Hepatocyte (in vitro differentiated cells): ENCODE measurements at places on chromosomes 16 and 17. TPM values are rescaled to one million over a fixed set of nuclear protein-coding genes. Genes with fewer than 3 reads are reported as not detected.

The ADAMTS18 gene
- polyA plus RNA-seq: 2.5 and 2.7 TPM in 2 replicates

The WFDC1 gene
- 16.9 and 17.6 TPM in 2 replicates for polyA plus RNA-seq

The MPV17L gene
- 0.46 and 0.51 TPM in 2 replicates for polyA plus RNA-seq

The PRRT2 gene
- polyA plus RNA-seq: 11.1 and 23.9 TPM in 2 replicates

The CAPNS2 gene
- not detected in 2 replicates for polyA plus RNA-seq

The ZNF19 gene
- polyA plus RNA-seq: 2.8 and 3.7 TPM in 2 replicates

The VTN gene
- 613 and 763 TPM in 2 replicates for polyA plus RNA-seq

The FOXN1 gene
- 0.87 TPM in 1 of 2 replicates, not detected in the other for polyA plus RNA-seq

The SAMD14 gene
- 3.1 and 4.2 TPM in 2 replicates for polyA plus RNA-seq

The ZNF785 gene
- polyA plus RNA-seq: 7.3 and 10.0 TPM in 2 replicates

The HS3ST3B1 gene
- polyA plus RNA-seq: 3.7 and 4.2 TPM in 2 replicates

DNA sequence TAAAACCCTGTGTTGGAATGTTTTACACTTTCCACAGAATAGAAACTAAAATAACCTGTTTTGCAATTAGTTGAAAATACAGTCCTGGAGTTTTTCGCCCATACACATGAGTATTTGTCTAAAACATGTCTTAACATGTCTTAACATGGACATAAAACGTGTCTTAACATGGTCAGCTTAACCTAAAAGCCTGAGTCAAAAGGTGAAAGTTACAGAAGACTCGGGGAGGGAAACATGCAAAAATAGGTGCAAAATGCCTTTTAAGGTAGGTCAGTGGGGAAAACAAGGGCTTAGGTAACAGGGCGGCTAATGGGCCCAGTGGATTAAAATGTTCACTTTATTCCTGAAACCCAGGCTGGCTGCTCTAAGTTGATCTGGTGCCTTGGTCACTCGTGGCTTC, 56.1 kb upstream of the RBL2 start:
- H3K4me1 ChIP-seq: no peaks in the 10 kb centered on the region
- no peaks in the 10 kb centered on the region for H3K27me3 ChIP-seq
- H3K36me3 ChIP-seq: no peaks in the 10 kb centered on the region
- DNase-seq: no peak
- no peak overlapping the region for H3K27ac ChIP-seq

DNA sequence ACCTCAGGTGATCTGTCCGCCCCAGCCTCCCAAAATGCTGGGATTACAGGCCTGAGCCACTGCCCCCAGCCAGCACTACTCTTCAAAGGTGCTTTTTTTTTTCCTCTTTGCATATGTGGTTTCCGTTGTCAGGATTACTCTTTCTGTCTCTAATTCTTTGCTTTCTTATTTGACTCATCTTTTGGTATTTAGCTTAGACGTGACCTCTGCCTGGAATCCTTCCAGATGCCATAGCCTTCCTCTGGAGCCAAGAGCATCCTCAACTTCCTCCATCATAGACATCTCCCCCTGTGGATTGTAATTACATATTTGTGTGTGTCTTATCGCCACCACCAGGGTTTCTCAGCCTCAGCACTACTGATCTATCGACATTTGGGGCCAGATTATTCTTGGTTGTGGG, 84.4 kb upstream of the XYLT1 start:
- DNase-seq: no peak
- no peak overlapping the region for H3K27ac ChIP-seq
- H3K27me3 ChIP-seq: no peaks in the 10 kb centered on the region
- no peaks in the 10 kb centered on the region for H3K4me1 ChIP-seq
- H3K4me3 ChIP-seq: no peak overlapping the region

DNA sequence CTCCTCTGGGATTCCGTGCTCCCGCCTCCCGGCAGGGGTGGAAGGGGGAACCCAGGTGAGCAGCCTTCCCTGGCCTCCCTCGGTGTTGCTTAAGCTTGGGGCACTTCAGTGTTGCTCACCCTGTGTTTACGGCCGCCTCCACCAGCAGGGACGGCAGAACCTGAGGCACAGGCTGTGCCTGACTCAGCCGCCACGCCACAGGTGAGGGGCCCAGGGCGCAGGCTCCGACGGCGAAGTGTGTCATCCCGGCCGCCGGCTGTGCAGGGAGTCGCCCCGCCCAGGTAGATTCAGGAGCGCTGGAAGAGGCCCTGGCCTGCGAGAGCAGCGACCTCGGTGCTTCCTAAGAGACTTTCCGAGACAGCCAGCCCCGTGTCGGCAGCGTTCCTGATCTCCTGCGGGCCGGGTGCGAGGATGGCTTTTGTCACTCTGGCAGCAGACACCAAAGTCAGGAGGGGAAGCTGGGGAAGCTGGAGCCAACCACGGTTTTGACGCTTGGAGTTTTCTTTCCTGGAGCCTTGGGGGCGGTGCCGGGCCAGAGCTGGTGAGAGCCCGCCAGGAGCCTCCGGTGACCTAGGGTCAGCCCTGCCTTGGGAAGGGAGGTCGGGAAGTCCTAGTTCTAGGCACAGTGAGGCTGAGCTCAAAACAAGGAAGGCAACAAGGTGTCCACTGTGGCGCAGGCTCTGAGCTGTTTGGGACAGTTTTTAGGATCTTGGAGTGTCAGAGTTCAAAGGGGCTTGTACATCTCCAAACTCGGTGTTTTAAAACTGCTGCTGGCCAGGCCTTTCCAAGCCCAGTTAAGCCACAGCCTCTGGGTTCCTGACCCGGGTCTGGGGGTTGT, 2.1 kb downstream of the GSE1 start:
- H3K4me3 ChIP-seq: no peak overlapping the region
- no peaks in the 10 kb centered on the region for H3K27me3 ChIP-seq
- peak overlapping the region; percentile 99 for H3K27ac ChIP-seq

- H3K4me3 ChIP-seq: no peak overlapping the region
- DNase-seq: peak; percentile 76
- H3K4me1 ChIP-seq: no peaks in the 10 kb centered on the region
- peaks cover 80% of the 10 kb centered on the region for H3K27me3 ChIP-seq
- H3K36me3 ChIP-seq: no peaks in the 10 kb centered on the region
- no peak overlapping the region for H3K27ac ChIP-seq
Measured at GRCh38 chr17:79612468-79613194, 1.8 kb upstream of the RBFOX3 start.

DNA sequence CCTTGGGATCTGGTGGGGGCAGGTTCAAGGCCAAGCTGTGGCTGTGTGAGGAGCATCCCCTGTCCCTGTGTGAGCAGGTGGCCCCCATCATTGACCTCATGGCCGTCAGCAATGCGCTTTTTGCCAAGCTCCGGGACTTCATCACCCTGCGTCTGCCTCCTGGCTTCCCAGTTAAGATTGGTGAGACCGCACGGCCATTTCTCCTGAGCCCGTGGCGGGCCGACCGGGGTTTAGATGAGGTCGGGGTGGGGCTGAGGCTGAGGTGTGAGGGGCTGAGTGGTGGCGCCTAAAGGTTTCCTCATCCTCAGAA, 10.7 kb downstream of the CORO6 start:
- DNase-seq: no peak
- H3K4me3 ChIP-seq: no peak overlapping the region
- peaks cover 33% of the 10 kb centered on the region for H3K27me3 ChIP-seq
- H3K27ac ChIP-seq: no peak overlapping the region
- peaks cover 15% of the 10 kb centered on the region for H3K4me1 ChIP-seq

- no peaks in the 10 kb centered on the region for H3K27me3 ChIP-seq
- H3K27ac ChIP-seq: no peak overlapping the region
- DNase-seq: no peak
- H3K36me3 ChIP-seq: peaks cover 5% of the 10 kb centered on the region
Measured at GRCh38 chr16:64948056-64948455, 173.8 kb downstream of the CDH11 start.

DNA sequence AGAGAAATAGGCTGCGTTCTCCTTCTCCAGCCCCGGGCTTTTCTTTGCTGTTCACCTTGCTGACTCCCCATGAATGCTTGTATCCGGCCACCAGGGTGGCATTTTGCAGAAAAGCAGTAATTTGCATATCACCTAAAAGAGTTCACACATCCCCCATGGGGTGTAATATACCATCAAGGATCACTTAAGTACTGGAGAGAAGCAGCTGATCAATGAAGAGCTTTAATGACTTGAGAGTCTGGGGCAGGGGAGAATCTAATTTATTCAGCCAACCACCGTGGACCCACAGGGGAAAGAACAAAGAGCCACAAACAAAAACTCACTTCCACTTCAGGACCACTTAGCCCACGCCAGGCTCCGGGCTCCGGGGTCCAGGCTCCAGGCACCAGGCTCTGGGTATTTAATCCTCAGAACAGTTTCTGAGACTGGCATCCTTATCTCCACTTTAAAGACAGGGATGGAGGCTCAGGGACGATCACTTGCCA, 33.9 kb upstream of the SEC14L1 start:
- H3K27me3 ChIP-seq: no peaks in the 10 kb centered on the region
- H3K27ac ChIP-seq: no peak overlapping the region
- no peaks in the 10 kb centered on the region for H3K36me3 ChIP-seq
- DNase-seq: no peak

GRCh38 chr17:49886036-49886435, 38.2 kb upstream of the TAC4 start:
- no peak overlapping the region for H3K4me3 ChIP-seq
- H3K36me3 ChIP-seq: no peaks in the 10 kb centered on the region
- H3K27me3 ChIP-seq: peaks cover 11% of the 10 kb centered on the region
- peak overlapping the region; percentile 63 for H3K27ac ChIP-seq

- H3K4me3 ChIP-seq: no peak overlapping the region
- no peak for DNase-seq
- H3K36me3 ChIP-seq: no peaks in the 10 kb centered on the region
- H3K27me3 ChIP-seq: no peaks in the 10 kb centered on the region
- H3K4me1 ChIP-seq: peaks cover 49% of the 10 kb centered on the region
Measured at GRCh38 chr16:85562093-85562786, 50.9 kb upstream of the GSE1 start.

- peaks cover 14% of the 10 kb centered on the region for H3K4me1 ChIP-seq
- H3K27me3 ChIP-seq: no peaks in the 10 kb centered on the region
- peak overlapping the region; percentile 73 for H3K4me3 ChIP-seq
- no peaks in the 10 kb centered on the region for H3K36me3 ChIP-seq
- peak overlapping the region; percentile 74 for H3K27ac ChIP-seq
- DNase-seq: no peak
Measured at GRCh38 chr16:27550582-27550920, 607 bp downstream of the KATNIP start.

DNA sequence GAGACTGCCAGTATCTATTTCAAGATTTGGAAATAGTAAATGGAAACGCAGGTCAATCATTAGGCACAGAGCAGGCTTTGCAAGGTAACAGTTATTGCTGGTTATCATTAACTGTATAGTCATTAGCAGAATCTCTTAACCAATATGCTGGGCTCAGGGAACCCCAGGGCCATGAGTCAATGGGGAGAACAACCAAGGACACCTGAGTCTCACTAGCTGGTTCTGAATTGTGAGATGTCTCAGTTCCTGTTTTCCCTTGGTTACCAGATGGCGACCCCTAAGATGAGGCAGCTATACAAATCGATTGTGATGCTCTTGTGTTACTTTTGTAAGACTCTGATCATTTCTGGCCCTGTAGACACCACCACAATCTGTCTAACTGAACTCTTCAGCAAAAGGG, 385.3 kb downstream of the HAPSTR1 start:
- DNase-seq: no peak
- H3K4me1 ChIP-seq: no peaks in the 10 kb centered on the region
- H3K27ac ChIP-seq: no peak overlapping the region
- no peaks in the 10 kb centered on the region for H3K36me3 ChIP-seq
- no peak overlapping the region for H3K4me3 ChIP-seq

GRCh38 chr16:1175566-1176279, 22.8 kb downstream of the CACNA1H start:
- no peak overlapping the region for H3K27ac ChIP-seq
- H3K4me3 ChIP-seq: no peak overlapping the region
- no peaks in the 10 kb centered on the region for H3K27me3 ChIP-seq

GRCh38 chr17:72416054-72416675, 295.3 kb downstream of the SOX9 start:
- peaks cover 34% of the 10 kb centered on the region for H3K4me1 ChIP-seq
- H3K27me3 ChIP-seq: no peaks in the 10 kb centered on the region

DNA sequence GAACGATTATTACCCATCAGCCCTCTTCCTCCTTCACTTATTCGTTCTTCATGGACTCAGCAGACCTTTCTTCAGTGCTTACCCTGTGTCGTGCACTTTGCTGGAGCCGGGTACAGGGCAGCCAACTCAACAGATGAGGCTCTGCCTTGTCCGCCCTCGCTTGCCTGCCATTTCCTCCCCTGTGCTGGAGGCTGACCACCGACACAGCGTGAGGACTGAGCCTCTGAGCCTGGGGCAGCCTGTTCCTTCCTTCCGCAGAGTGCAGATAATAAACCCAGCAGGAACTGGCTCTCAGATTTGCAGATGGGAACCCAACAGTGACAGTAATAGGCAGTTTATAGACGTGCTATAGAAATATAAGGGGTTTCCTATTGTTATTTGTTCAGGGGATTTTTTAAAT, 7.0 kb upstream of the SLC39A11 start:
- H3K27ac ChIP-seq: no peak overlapping the region
- H3K36me3 ChIP-seq: no peaks in the 10 kb centered on the region
- no peak overlapping the region for H3K4me3 ChIP-seq
- H3K27me3 ChIP-seq: no peaks in the 10 kb centered on the region
- DNase-seq: no peak

GRCh38 chr17:6753546-6753945, 2.3 kb upstream of the XAF1 start:
- H3K4me1 ChIP-seq: peaks cover 11% of the 10 kb centered on the region
- no peaks in the 10 kb centered on the region for H3K36me3 ChIP-seq
- peak overlapping the region; percentile 89 for H3K27ac ChIP-seq
- no peak overlapping the region for H3K4me3 ChIP-seq
- H3K27me3 ChIP-seq: no peaks in the 10 kb centered on the region
- no peak for DNase-seq

DNA sequence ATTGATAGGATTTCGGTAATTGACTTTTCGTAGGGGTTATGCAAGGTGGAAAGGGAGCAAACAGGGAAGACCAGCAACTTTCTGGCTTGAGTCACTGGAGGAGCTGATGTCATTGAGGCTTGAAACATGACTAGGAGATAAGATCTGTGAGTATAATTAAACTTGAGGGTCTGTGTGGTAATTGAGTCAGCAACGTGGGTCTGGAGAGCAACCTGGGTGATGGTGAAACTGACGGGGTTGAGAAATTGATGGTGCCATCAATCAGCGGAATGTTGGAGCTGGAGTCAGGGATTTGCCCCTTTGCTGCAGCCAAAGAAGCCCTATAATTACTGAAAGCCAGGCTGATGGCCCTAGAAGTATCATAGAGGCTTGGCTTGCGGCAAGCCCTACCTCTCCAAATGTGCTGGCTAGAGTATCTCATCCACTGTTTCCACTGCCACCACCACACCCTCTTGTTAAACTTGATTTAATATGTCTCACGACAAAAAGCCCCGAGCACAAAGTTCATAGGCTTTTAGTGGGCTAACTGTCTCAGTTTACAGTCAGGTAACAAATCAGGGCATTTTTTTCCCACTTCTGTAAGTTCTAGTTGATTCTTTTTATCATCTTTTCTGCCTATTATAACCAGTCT, 186.9 kb upstream of the ELAC2 start:
- DNase-seq: no peak
- peaks cover 6% of the 10 kb centered on the region for H3K4me1 ChIP-seq
- H3K27me3 ChIP-seq: no peaks in the 10 kb centered on the region
- peak overlapping the region; percentile 28 for H3K27ac ChIP-seq
- no peak overlapping the region for H3K4me3 ChIP-seq
- no peaks in the 10 kb centered on the region for H3K36me3 ChIP-seq
